GM03348 (cell line): ENCODE measurements at places on chromosomes 7 and 10.

DNA sequence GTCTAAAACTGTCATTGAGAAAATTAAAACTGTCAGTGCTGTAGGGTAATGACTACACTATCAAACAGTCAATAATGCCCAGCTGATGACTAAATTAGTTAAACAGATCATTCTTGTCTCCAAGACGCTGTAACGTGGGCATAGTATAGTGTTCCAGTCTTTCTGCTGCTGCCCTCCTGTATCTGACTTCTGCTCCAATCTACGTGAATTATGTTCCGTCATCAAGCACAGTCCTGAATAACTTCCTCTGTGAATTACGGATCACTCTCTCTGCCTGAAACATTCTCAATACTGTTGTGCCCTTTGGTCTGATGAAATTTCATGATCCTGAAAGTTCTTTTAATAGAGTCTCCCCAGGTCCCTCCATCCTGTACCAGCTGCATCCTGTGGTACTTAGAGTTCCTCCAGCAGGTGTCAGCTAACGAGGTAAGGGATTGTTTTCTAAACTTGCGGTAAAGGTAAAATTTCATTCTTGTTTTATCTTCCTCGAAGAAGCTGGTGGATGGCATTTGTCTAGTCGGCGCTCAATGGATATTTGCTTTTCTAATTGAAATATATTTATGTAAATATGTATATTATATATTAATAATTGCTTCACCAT lies 393.5 kb upstream of the ADARB2 start:
- no peak for DNase-seq

DNA sequence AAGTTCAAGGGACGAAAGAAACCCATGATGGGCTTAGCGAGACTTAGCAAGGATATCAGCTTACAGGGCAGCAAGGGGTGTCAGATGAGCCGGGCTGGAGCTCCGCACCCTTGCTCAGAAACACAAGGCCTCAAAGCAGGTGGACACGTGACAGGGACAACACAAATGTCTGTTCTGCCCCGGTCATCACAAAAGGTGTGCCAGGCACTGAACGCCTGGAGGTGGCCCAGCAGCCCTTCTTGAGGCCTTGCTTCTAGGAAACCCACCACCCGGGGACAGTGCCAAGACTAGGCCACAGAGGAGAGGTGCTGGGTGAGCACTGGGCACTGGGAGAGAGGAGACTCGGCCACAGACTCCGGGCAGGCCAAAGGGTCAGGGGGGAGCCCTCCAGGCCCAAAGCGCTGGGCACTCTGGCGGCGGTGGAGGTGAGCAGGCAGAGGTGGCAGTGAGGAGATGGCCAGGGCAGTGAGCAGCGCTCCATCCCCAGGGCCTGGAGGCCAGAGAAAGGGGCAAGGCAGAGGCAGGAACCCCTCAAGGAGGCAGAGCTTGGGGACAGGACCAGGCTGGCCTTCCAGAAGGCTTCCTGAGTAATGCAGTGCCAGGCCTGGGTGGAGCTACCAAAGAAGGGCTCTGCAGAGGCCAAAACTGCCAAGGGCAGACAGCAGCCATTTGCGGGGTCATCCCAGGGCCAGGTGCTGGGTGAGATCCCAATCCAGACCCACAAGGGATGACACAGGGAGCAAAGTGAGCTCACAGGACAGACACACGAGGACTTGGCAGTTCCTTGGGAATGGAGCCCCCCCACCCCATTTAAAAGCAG lies 22.7 kb downstream of the EBF3 start:
- no peak for DNase-seq

- DNase-seq, result no peak
Measured at GRCh38 chr7:65454469-65454868, 80.8 kb downstream of the ZNF92 start.

DNA sequence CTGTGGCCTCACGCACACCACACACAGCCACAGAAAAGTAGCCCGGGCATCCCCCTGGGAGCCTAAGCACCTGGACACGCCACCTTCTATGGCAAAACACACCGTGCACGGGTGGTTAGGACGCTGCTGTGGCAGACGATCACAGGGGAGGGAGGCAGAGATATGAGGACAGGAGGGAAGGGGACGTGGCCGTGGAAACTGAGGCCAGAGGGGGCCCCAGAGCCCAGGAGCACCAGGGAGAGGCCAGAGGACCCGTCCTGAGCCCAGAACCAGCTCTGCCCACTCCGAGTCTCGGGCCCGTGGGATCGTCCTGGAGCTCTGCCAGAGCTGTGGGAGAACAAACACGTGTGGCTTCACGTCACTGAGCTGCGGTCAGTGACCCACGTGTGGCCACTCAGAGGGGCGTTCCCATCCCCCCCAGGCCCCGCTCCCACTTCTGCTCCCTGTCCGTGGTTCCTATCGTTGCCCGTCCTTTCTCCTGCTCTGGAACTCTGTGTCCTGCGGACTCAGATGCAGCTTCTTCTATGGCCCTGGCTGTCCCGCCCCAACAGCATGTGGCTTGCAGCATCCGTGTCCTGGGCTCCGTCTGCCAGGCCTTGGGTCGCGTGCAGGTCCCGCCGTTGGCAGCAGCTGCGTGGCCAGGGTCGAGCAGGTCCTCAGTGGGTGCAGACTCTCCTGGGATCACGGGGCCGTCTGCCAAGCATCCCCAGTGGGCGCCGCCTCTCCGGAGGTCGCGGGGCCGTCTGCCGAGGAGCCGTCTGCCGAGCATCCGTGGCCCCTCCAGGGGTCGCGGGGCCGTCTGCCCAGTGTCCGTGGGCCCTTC lies 31.0 kb downstream of the GET4 start:
- DNase-seq, result no peak

GRCh38 chr10:14748441-14748840 lies 26.3 kb downstream of the FAM107B start:
- DNase-seq, result no peak

GRCh38 chr10:12322583-12323131 lies 26.7 kb upstream of the CAMK1D start:
- DNase-seq, result no peak
